Activated T-cell treated with anti-CD3 and anti-CD28 coated beads for 4 hours (primary cell): ENCODE measurements at places on chromosomes 2 and 18.

DNA sequence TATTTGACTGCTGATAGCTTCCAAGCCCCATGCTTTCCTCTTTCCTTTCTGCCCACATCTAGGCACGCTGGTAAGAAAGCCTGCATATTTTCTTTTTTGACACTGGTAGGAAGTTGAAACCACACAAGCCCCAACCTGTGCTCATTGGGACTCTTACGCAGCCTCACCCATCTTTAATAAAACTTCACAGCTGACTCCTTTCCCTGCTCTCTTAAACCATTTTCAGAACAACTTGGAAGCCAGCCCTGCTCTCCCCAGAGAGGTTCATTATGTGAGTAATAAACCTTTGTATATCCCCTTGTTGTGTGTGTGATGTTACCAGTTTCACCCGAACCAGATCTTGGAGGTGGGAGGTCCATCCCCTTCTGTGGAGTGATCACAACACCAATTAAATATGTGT is 268.4 kb downstream of the GPD2 start:
- no peak for DNase-seq

GRCh38 chr2:140841141-140841540 is 1289.7 kb downstream of the LRP1B start:
- no peak for DNase-seq

GRCh38 chr2:96524482-96525210 is 11.9 kb upstream of the ARID5A start:
- no peak for DNase-seq

DNA sequence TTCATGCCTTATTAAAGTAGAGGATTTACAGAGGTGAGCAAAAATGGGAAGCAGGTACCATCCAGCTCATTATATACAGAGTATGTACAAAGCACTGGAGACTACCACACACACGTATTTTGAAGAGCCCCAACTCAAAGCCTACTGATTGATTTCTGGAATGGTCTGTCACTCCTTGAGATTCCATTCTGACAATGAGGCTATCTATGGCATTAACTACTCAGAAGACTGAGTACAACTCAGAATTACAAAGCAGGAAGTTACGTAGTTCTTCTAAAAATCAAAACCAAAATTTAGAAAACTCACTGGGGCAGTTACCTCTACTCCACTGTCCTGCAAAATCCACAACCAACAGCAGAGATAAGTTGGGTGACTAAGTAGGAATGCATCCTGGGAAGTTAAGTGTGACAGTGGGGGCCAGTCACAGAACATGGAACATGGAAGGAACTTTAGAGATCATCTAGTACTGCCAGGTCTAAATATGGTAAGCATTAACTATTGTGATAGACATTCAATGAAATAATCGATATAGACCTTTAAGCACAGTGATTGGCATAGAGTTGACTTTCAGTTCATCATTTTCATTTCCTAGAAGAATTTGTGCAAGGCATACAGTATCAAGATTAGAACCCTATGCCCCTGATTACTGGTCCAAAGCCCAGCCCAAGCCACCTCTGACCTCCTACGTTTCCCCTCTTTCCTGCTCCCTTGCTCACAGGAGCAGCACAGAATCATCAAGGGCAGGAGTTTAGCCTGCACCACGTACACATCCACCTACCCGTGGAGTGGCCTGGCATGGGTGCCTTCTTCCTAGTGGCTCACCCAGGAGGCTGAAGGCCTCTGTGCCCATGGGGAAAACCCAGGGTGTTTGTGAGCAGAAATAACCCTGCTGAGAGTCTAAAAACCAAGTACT is 80.1 kb upstream of the FOSL2 start:
- no peak for DNase-seq

GRCh38 chr2:222623756-222624309 is 32.1 kb downstream of the FARSB start:
- no peak for DNase-seq

GRCh38 chr18:11953113-11953512 is 28.2 kb upstream of the IMPA2 start:
- DNase-seq = no peak

DNA sequence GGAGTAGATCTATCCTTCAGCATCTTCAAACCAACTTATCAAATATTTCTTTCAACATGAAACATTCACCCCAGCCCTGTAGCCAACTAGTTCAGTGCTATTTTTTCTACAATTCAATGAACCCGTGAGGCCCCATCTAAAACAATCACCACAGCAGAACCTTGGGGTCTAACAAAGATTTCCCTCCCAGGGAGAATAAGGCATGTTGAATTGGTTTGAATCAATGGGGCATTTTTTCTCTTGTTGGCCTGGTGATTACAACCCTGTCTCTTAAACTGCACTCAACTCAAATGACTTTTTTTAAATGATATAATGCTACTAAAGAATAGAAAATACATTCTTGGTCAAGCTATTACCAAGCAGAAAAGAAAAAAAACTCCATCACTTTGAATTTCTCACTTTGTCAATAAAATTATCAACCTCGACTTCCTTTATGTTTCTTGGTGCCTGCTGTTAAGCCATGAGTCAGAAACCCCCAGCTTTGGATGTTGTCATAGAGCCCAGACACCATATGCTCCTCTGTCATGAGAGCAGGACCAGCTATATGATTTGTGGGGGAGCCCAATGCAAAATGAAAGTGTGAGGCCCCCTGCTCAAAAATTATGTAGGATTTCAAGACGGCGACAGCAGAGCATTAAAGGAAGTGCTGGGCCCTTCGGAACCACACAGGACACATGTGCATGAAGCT is 282.4 kb downstream of the MEIS1 start:
- no peak for DNase-seq

DNA sequence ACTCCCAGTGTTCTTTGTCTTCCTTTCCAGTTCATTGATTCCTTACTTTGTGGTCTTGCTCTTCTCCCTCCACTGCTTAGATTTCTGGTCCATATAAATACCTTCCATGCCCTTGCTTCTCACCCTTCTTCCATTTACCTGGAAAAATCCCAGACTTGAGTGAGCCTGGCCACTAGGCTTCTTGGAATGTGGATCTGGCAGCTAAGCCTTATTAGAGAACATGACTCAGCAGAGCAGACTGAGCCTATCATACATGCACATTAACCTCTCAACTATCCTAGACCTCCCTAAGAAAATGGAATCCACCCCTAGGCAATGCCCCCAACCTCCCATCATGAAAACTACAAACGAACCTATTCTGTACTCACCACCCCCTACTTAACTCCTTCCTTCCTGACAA is 127.7 kb downstream of the RHBDD1 start:
- DNase-seq = no peak
